ENCODE measurements at places on chromosomes 1 and 21. TPM values are rescaled to one million over a fixed set of nuclear protein-coding genes. Genes with fewer than 3 reads are reported as not detected.

DNA sequence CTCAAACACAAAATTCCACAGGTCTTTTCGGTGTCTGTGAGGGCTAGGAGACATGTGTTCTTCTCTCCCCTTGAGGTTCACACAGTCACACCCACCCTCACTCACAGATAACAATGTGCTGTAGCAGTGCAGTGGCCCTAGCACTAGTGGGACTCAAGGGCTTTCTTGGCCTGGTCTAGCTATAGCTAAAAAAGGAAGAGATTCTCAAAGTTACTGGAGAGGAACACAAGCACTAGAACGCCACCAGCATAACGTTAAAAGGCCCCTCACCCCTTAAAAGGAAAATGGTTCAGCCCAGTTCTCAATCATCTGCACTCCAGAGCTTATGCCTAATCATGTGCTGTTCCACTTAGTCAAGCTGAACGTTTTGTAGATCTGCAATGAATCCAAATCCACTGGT is 39.5 kb downstream of the RGS8 start:
- no peak for DNase-seq

- DNase-seq, result no peak
These were observed 168.5 kb upstream of the ZC3H12A start for GRCh38 chr1:37305841-37306240.

DNA sequence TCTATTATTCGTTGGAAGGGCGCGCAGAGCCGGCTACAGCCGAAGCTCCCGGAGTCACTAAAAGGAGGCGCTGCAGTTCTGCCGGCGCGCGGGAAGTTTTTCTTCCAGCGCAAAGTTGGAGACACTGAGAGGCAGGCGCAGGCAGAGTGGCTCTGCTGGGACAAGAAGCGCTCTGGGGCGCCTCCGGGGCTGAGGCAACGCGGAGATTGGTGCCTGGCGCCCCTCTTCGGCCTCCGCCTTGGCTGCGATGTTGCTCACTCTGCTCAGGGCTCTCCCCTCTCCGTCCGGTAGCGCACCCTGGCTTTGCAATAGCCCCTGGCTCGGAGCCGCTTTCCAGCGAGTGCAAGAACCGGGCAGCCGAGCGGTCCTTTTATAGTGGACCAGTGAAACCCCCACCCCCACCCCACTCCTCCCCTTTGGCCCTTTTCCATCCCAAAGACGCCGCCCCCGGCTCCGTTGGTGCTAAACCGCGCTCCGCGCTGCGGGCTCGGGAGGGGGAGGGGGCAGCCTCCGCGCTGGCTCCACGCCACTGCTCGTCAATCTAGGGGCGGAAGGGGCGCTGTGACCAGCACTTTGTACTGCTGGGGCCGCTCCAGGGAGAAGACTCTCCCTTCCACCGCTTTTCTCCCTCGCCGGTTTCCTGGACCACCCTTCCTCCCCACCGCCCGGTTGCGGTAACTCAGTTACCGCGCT is at the start of gene ADAMTS1:
Gene ADAMTS1 (minus strand): TSS at position 344 of the 693 bp plus-strand sequence. CDS start 455 bp downstream, outside the sequence.
- peak; percentile 94 for DNase-seq

GRCh38 chr1:23561076-23561812 is 1.9 kb upstream of the ID3 start:
- DNase-seq, result no peak

GRCh38 chr1:41358131-41359021 is 2.9 kb upstream of the FOXO6 start:
- no peak for DNase-seq

DNA sequence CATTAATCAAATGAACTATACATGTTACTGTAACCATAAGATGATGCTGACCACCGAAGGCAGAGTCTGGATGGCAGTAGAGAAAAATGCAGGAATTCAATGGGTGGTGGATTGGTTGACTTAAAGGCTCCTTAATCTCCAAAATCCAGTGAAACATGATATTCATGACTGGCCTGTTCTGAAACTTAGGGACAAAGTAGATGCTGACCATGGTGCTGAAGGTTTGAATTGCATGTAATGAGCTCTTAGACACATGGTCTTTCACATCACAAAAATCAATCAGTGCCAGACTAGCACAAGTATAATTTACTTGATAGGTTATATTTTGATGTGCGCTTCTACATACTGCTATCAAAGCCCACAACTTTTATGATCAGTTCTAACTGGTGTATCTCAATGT is 30.9 kb upstream of the NTMT2 start:
- DNase-seq, result peak; percentile 60

- peak; percentile 47 for DNase-seq
These were observed 2.5 kb downstream of the CSDE1 start for GRCh38 chr1:114755006-114755931.

DNA sequence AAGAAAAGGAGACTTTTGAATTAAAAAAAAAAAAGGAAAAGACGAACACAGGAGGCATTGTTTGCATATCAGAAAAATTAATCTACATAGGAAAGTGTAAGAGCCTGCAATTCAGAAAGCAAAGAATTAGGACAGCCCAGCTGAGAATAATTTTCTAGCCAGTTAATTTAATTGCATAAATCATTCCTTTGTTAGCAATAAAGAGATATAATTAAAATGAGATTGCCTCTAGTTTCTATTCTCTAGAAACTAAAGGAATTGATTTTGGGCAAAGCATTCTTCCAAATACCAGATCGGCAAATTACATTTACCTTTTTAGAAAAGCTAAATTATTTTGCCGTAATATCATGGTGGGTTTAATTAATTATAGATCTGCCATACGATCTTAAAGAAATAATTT is 46.0 kb downstream of the NUF2 start:
- DNase-seq, result no peak

GRCh38 chr1:246801241-246802020 is 77.2 kb downstream of the SCCPDH start:
- DNase-seq, result no peak

- peak; percentile 28 for DNase-seq
These were observed 11.6 kb upstream of the S100A7A start for GRCh38 chr1:153404768-153405167.

DNA sequence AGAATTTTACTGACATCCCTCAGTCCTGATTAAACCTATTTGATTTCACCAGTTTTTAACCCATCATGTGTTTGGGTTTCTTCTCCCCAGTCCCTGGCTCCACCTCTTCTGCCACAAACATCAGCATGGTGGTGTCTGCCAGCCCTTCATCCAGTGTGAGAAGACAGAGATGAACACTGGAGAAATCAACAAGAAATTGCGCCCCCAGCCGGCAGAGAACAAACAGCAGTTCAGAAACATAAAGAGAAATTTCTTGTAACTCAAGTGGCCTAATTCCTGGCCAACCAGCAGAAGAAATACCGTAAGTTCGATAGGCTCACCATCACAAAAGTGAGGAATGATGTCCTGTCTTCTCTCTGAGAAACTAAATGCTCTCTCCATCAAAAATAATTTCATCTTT is 18.3 kb downstream of the S100A11 start:
- DNase-seq, result peak; percentile 47

- DNase-seq, result no peak
These were observed 79.2 kb downstream of the MORN1 start for GRCh38 chr1:2312160-2312514.

DNA sequence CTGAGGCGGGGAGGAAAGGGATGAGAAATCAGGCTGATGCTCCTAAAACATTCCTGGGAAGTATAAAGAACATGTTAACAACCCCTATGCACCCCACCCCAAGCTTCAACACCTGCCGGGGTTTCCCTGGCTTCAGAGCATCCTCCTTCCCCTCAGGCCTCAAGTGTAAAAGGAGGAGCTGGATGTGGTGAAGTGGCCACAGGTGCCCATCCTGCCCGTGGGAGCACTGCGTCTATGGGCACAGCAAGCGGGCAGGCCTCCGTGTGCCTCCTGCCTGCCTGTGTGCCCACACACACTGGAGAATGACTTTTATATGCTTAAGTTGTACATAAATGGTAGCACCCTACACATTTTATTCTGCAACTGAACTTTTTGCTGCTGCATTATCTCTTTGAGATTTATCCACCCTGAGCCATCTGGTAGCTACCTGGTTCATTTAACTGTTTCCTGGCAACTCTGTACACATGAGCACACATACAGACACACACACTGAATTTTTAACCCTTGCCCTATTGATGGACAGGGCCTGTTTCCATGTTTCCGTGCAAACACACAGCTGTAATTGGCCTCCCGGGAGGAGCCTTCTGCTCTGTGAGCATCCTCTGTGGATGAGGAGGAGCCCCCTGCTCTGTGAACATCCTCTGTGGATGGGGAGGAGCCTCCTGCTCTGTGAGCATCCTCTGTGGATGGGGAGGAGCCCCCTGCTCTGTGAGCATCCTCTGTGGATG is 13.4 kb upstream of the FTCD start:
- DNase-seq, result no peak

DNA sequence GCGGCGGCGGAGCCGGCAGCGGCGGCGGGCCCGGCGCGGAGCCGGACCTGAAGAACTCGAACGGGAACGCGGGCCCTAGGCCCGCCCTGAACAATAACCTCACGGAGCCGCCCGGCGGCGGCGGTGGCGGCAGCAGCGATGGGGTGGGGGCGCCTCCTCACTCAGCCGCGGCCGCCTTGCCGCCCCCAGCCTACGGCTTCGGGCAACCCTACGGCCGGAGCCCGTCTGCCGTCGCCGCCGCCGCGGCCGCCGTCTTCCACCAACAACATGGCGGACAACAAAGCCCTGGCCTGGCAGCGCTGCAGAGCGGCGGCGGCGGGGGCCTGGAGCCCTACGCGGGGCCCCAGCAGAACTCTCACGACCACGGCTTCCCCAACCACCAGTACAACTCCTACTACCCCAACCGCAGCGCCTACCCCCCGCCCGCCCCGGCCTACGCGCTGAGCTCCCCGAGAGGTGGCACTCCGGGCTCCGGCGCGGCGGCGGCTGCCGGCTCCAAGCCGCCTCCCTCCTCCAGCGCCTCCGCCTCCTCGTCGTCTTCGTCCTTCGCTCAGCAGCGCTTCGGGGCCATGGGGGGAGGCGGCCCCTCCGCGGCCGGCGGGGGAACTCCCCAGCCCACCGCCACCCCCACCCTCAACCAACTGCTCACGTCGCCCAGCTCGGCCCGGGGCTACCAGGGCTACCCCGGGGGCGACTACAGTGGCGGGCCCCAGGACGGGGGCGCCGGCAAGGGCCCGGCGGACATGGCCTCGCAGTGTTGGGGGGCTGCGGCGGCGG is 1.0 kb downstream of the ARID1A start:
- DNase-seq, result peak; percentile 60

Gene SUCO
- total RNA-seq, result 21.1 TPM

Gene GJC2
- 0.54 TPM for total RNA-seq

Gene NFASC
- total RNA-seq, result 55.4 TPM

Measured in GM23248 (cell line).